ENCODE measurements at places on chromosomes 3 and 15.

- no peak for DNase-seq
Observed at GRCh38 chr3:51391566-51392354, 675 bp downstream of the RBM15B start.

GRCh38 chr3:156102267-156102931, 18.0 kb upstream of the KCNAB1 start:
- no peak for DNase-seq

DNA sequence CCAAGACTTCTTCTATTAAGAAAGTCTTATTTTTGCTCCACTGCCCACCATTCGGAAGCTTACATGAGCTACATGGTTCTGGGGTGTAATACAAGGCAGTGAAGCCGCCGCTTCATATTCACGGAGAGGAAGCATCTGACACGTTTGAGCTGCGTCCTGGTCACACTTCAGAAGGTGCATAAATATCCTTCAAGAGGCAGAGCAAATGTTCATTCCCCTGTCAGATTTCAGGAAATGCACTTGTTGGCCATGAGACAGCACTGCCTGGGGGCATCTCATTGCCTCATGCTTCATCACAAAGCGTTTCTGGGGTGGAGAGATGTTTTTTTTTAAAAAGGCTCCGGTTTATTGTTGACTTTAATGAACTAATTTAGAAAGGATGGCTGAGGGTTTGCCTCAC, 119.9 kb downstream of the CADPS start:
- DNase-seq, result no peak

- no peak for DNase-seq
Observed at GRCh38 chr3:104556372-104557078, 810.2 kb upstream of the ALCAM start.

- no peak for DNase-seq
Observed at GRCh38 chr15:60411774-60412425, 14.1 kb upstream of the ANXA2 start.

- DNase-seq, result no peak
Observed at GRCh38 chr15:79922512-79923078, 25.8 kb upstream of the MTHFS start.

- DNase-seq, result no peak
Observed at GRCh38 chr3:138940446-138940845, 6.5 kb downstream of the FOXL2 start.

GRCh38 chr15:78107471-78107870, 15.1 kb downstream of the SH2D7 start:
- DNase-seq, result no peak

- DNase-seq, result no peak
Observed at GRCh38 chr3:187792521-187792920, 47.3 kb upstream of the BCL6 start.

DNA sequence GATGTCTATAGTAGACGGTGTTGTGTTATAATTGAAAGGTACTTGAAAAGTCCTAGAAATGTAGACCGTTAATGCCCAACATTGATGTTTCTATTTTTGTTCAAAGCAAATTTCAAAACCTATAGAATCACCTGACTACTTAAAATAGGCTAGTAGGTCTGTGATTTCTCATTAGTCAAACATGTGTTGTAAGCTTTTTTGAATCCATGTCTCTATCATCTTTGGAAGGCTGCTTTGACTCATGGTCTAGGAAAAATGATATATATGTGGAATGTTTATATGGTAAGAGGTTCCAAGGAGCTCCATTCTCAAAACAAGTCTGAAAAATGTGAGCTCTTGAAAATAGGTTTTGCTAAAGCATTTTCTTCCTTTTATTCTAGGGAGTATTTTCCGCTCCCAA, 375.3 kb downstream of the LPP start:
- no peak for DNase-seq

GRCh38 chr3:159443266-159443665, 545.4 kb upstream of the IL12A start:
- no peak for DNase-seq

DNA sequence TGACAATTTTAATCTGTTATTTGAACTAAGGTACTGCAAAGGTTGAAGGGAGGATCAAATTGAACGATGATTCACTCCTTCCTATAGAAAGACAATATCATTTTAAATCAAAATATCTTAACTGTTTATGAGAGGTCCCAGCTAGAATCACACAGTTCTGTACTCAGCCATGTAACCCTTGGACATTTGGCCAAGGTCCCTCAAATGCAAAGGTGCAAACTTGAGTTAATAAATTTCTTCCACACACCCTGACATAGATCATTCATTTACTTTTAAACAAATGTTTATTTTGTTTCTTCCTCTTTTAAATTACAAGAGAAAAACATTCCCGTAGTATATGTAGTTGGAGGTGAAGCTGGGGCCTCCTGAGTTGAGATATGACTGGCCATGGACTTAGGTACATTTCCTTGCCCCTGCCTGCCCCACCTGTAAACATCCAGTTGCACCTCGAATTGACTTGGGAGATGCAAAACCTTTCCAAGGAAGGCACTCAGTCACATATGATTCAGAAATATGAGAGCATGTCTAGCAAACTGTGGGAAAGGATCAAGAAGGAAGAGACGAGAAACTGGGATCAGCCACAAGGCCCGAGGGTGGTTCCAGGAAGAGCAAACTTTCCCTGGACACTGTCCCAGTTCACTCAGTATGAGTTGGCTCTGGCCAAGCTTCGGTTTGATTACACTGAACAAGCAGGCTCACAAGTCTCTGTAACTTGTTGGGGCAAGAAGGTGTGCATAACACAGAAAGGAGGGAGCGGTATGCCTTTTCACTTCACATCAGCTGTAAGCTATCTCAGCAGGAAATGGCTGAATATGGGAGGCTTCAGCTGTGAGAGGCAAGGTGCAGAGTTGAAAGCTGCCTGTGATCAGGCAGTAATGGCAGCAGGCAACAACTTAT, 6.7 kb downstream of the TNFSF10 start:
- DNase-seq, result no peak

GRCh38 chr3:65166531-65166930, 478.7 kb upstream of the ADAMTS9 start:
- no peak for DNase-seq

DNA sequence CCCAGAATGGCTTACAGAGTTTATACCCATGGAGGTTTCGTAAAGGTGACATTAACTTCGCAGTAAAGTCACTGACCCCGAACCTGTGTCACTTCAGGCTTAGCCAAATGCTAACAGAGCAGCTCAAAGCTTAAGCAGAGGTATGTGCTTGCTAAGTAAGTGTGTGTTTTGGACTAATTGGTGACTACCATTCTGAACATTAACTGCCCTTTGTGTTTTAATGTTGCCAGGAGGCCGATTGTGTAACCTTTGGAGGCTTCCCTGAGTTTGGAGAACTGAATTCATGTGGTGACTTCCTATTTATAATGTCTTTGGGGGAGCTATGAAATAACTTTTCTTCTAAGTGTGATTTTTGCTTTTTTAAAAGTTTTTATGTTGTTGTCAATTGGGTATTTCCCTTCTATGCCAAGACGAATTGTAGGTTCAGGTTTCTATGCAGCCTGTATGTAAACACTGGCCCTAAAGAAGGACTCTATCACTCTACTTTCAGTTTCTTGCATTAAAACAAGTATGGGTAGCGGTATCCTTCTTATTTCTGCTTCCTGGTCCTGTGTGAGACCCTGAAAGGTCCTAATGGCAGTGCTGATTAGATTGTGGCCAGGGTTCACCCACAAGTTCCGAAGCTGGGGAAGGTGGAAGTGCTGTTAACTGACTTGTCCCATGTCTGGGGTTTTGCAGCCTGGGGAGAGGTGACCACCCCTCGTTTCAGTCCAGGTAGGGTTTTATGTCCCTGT, 86.3 kb downstream of the IGF1R start:
- no peak for DNase-seq

DNA sequence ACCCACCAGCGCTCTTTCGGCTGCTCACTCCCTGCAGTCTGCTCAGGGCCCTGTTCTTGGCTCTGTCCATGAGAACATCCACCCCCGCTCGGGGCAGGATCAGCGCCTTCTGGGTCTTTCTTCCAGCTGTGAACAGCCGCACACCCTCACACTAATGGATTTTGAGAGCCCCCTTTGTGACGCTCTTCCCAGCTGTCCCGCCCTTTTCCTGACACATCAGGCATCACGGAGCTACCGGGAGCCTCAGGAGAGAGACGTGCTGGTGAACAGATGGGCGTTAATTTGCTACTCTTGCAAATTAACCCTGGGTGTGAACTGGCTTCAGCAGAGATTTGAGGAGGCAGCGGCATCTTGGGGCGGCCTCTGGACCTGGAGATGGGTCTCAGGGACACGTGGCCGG, 113.0 kb downstream of the TMEM266 start:
- no peak for DNase-seq

DNA sequence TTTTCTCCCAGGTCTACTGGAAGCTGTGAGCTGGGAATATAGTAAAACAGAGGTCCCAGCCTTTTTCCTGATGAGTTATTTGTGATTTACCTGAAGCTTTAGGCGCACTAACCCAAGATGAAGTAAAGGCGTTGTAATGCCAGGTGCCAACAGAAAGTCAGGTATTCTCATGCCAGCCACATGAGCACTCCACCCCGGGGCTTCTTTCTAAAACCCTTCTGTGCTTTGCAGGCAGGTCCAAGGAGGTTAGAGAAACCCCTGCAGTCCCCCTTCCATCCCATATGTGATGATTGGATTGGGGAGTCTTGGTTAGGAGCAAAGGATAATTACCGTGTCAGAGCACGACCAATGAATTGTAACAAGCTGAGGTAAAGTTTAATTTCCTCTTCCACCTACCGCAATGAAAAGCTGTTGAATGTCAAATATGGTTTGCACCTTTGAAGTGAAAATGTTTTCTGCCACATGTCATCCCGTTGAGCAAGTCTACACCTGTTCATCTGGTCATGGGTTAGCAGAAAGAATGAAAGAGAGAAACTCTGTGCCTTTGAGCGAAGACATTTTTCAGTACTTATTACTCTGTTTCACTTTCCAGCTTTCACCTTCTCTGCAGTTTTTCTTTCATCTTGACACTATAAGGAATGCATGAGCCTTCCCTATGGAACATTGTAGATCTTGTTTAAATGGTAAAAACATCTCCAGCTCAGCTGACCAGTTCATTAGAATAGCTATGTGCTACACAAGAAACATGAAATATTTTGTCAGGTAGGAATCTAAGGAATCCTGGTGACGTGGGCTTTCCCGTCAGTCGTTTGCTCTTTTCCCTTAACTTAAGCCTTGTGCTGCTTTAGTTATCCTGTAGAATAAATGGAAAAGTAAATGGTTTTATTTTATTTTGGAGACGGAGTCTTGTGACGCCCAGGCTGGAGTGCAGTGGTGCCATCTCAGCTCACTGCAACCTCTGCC, 204.6 kb upstream of the IL12A start:
- no peak for DNase-seq

DNA sequence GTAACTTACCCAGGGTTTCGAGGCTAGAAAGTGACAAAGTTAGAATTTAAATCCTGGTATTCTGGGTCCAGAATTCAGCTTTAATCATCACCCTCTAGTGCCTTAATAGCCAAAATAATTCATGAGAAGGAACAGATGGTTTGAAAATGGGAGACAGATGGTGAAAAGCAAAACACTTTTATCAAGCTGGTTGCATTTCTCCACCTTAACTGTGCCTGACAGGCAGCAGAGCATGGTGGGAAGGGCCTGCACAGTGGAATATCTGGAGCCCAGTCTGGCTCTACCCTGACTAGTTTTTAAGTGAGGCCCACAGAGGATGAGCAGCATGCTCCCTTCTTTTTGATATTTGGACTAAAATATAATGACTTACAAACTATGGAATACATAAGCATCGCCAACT, 35.6 kb upstream of the RASGRP1 start:
- DNase-seq, result no peak

GRCh38 chr15:67066959-67067853, 1.8 kb downstream of the SMAD3 start:
- no peak for DNase-seq

GRCh38 chr15:82635798-82636197, 11.4 kb downstream of the CPEB1 start:
- DNase-seq, result no peak

DNA sequence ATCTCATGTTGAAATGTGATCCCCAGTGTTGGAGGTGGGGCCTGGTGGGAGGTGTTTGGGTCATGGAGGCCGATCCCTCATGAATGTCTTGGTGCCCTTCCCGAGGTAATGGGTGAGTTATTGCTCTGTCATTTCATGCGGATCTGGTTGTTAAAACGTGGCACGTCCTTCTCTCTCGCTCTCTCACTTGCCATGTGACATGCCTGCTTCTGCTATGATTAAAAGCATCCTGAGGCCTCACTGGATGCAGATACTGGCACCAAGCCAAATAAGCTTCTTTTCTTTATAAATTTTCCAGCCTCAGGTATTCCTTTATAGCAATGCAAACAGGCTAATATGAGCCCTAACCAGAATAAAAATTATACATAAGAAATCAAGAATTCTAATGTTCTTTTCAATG, 31.7 kb upstream of the HACD2 start:
- DNase-seq, result no peak

DNA sequence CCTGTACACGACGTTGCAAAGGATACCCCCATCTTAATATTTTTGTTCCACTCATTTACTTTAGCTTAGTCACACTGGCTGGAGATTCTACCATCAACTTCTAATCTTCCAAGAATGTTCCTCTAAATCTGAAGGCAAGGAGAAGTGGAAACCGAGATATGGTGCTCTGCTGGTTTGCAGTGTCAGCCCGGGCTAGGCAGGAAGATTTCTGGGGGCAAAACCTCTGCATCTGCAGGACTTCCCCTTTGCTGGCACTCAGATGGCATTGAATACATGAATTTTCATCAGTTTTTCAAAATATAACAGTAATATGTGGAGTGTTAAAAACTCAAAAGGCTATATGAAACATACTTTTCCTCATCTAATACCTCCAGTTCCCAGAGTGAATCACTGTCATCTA, 240.4 kb downstream of the RPLP1 start:
- DNase-seq, result no peak

DNA sequence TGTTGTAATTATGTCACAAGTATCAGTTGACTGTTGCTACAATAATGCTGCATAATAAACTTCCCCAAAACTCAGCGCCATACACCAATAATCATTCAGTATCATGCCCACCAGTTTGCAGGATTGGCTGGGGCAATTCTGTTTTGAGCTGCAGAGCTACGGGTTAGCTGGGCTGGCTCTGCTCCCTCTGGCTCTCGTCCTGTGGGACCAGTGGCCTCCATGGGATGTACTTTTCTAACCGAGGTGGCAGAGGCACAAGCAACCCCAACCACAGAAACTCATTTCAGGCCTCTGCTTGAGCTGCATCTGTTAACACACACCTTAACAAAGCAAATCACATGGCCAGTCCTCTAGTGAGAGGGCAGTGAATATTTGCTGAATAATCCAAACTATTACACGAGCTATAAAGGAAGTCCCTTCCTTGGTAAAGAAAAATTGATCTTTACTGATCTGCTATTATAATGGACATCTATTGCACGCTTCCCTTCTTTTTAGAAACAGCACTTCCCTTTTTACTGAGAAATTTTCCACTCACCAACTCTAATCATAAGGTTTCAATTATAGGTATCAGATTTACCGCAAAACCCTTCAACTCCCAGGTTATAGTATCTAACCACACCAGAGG, 10.9 kb upstream of the BCL2A1 start:
- DNase-seq, result no peak
